ENCODE measurements at places on chromosomes 1 and 21.

DNA sequence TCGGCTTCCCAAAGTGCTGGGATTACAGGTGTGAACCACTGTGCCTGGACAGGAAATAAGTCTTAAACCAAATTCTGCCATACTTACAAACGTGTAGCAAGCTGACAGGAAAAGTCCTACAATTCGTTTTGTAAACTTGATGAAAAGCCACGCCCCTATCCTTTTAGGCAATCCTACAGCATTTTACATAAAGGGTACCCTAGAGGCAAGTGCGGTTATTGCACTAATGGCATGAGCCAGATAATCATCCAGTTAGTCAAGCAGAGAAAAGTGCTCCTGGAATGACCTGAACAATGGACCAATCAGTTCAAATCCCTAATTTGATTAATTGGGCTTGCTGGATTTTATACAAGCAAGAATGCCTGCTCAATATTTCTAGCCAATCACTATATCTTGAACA lies 338.2 kb downstream of the KIF26B start:
- DNase-seq, result no peak

DNA sequence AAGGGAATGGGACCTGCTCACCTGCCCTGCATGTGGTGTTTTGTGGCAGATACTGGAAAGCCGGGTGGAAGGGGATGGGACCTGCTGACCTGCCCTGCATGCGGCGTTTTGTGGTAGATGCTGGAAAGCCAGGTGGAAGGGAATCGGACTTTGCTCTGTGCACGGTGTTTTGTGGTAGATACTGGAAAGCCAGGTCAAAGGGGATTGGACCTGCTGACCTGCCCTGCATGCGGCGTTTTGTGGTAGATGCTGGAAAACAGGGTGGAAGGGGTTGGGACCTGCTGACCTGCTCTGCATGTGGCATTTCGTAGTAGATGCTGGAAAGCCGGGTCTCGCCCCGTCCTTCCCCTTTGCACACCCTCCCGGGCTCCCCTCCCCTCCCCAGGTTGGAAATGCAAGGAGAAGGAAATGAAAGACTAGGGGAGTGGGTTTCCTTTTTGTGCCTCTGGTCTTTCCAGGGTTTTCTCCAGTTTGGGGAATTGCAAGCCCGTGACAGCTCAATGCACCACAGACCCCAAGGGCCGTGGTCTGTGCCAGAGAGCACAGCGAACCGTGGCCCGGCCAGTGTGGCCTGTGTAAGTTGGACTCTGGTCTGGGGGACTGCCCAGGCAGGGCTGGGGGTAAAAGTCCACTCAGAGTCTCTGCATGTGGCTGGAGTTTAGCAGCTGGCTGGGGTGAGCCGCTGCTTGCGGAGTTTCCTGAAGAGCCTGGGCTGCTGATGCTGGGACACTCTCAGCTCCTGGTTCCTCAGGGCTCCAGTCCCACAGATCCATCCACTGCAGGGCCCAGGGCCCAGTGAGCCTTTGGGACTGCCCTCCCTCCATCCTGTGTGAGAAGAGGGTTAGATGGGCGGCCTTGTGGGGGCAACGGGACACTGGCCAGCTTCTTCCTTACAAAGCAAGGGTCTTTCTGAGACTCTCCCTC lies 105.5 kb downstream of the CRYAA start:
- DNase-seq, result no peak

DNA sequence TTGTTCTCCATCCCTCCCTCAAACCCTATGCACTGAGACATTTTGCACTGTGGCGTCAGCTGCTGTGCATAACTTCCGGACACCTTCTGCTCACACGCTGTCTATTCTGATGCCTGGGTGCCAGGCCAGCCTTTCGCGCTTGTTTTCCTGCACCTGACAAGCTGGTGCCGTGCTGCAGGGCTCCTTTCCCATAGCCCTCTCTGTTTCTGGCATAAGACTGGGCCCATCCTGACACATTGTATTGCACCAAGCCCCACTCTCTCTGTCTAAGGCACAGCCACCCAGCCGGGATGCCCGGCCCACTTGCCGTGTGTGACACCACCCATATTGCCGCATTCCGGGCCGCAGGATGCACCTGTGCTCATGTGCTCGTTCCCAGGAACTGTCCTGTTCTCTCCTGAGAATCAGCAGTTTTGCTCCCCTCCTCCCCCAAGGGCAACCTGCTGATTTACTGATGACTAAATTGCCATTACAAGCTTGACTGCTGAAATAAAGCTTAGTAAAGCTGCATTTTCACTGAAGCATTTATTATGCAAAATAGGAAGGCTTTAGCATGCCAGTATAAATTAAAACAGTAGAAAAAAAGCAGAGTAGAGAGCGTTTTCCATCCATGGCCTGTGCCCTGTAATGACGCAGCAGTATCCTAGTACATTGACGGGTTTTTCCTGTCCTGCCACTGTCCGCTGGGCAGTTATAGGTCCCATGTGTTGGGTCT lies 88.0 kb downstream of the CD247 start:
- DNase-seq, result no peak

DNA sequence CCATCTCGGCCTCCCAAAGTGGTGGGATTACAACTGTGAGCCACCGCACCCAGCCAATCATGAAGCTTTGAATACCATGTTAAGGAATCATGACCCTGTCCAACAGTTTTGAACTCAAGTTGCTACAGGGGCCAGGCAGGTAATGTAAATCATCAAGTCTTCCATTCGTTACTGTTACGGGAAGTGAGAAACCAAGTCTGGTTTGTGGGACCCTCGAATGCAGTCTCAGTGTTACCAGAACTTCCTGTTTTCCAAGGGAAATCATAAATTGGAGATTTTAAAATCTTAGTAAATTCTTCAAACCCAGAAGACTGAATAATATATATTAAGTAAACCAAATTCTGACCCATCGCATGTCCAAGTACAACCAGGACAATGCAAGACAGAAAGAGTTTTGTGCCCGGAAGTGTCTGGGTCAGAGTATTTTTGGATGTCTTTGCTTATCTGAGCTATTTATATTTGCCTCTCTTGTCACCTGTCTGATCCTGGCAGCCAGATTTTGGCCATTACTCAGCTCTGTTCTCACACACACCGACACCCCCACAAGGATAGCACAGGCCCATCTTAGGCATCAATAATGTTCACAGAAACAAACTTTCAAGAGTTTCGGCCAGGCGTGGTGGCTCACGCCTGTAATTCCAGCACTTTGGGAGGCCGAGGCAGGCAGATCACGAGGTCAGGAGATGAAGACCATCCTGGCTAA lies 8.8 kb downstream of the ATP5IF1 start:
- no peak for DNase-seq

- DNase-seq, result no peak
Measured at GRCh38 chr1:10555635-10556429, 81.1 kb downstream of the PEX14 start.

All from NCI-H2081 treated with DMSO at 0.1 percent for 48 hours (cell line).